ENCODE measurements at places on chromosomes 6 and 20.

- DNase-seq = no peak
Measured at GRCh38 chr20:5602346-5602745, 147.9 kb upstream of the SHLD1 start.

DNA sequence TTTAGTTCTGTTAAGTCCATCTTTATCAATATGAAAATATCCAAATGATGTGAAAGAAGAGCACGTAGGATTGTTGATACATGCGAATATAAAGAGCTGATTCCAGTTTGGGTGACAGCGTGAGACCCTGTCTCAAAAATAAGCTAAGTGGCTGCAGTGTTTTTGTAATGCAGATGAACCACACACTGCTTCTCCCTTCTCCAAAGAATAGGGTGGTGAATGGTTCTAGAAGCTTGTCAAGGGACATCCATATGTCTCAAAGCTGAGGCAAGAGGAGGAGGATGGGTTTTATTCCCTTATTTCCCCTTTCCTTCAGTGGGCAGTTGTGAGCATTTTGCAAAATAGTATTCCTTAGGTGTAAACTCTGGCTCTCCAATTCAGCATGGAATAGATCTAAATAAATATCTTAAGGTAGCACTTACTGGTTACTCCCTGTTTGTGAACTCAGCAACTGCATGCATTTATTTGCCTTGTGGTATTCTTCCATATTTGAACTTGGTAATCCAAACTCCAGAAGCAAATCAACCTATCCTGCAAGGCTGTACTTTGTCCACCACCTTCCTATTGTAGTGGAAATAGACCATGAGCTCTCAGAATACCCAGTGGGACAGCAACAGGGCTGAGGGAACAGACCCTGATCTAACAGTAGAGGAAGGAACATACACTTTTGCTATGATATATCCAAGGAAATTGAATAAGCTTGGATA is 38.0 kb downstream of the XRN2 start:
- DNase-seq = no peak

DNA sequence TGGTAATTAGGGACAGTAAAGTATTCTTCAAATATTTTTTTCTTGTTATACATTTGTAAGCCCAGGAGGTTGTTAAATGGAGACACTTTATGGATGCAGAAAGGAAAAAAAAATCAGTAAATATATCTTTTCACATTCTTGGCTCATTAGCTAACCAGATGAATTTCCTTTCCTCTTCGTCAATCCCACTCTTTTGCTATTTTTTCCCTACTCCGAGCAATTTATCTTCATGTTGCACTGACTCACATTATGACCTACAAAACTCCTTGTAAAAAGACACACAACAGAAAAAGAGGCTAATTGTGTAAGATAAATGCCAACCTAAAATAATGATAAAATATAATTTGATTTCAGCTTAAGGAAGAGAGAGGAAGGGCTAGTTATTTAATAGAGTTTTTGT is 472.9 kb upstream of the ZNF337 start:
- DNase-seq = no peak

DNA sequence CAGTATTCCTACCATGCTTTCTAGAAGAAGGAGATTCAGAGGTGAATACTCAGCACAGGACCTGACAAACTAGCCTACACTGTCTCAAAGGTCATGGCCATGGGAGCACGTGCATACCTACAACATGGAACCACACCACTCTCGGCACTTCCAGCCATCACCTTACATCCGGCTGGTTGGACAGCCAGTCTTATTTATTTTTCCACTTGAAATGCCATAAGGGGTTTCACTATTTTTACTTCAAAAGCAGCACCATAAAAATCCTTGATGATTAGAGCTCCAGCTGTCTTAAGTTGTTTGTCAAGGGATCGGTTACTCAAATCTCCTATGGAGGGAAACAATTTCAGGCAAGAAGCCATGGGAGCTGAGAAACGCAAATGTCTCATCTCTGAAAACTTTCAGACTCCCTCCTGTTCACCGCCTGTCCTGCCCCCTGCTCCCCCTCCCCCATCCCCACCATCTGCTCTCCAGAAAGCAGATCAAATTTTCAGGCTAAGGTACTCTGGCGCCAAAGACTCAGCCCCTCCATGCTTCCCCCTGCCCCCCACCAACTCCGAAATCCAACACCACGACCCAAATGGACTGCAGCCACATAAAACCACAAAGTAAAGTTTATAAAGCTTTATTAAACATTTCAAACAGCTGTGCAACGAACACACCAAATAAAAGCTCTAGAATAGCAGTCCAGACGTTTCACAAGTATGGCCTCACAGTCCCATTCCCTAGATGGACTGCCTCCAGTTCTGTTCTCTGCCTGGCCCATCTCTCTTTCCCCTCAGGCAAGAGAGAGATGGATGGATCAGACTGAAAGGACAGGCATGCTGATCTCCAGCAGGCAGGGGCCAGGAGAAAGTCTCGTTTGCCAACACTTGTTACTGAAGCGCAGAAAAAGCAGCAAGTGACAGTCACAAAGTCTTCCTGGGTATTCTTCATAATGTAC is 4.0 kb upstream of the NNAT start:
- DNase-seq = no peak

DNA sequence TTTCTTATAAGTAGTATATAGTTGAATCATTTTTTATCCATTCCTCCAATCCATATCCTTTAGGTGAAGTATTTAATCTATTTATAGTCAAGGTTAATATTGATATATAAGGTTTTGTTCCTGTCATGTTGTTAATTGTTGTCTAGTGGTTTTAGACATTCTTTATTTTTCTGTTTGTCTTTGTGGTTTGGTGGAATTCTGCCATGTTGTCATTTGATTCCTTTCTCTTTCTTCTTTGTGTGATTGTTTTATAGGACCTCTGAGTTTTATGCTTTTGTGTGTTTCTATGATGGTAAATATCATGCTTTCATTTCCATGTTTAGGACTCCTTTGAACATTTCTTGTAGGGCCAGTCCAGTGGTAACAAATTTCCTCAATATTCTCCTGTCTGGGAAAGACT is 450.3 kb upstream of the BTBD3 start:
- no peak for DNase-seq

- DNase-seq = no peak
Measured at GRCh38 chr20:45449528-45449927, 20.0 kb upstream of the WFDC2 start.

GRCh38 chr6:37030599-37030998 is 25.1 kb downstream of the FGD2 start:
- no peak for DNase-seq

- peak; percentile 69 for DNase-seq
Measured at GRCh38 chr6:156777577-156778453, 637 bp downstream of the ARID1B start.

DNA sequence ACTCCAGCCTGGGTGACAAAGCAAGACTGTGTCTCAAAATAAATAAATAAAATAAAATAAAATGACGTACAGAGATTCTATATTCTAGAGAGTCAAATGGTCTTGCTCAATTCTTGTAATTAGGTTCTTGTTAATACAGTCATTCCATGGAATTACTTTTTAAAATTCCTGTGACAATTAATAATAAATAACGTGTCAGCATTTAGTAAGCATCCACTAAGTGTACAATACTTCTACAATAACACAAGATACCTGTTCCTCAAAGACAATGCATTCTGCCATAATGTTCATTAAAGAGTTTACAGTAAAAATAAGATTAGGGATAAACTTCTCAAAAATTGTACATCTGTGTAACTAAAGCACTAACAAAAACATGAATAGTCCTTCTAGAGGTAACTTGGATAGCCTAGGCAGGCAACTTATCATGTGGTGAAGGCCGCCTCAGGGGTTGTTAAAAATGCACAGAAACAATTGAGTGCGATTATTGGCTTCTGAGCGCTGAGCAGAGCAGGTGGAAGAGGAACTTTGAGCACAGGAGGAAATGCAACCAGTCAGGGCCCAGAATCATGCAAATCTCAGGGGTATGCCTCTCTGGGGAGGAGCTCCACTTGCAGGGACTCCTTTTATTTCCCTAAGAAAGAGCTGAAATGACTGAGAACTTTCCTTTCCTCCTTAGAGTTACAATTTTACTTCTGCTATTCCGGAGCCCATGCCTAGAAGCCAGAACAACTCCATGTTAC is 37.1 kb downstream of the QRSL1 start:
- DNase-seq = no peak

- DNase-seq = no peak
Measured at GRCh38 chr6:56372406-56372995, 125.1 kb upstream of the COL21A1 start.

- no peak for DNase-seq
Measured at GRCh38 chr6:22651731-22652130, 82.4 kb downstream of the HDGFL1 start.

DNA sequence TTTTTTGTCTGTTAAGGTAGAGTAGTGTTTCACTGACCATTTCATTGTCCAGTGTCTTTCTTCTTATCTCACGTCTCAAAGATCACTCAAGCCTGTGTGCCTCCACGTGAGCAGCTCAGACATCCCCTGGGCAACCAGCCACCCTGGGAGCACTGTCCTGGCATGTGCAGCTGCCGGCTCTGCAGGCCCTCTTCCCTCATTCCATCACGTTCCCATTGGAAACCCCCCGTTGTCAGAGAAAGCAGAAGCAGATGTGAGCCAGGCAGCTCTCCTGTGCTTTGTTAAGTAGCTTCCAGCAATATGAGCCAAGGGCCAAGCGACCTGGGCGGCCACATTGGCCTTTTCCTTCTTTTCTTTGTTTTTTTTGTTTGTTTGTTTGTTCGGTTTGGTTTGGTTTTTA is 233.2 kb upstream of the SYNDIG1 start:
- no peak for DNase-seq

DNA sequence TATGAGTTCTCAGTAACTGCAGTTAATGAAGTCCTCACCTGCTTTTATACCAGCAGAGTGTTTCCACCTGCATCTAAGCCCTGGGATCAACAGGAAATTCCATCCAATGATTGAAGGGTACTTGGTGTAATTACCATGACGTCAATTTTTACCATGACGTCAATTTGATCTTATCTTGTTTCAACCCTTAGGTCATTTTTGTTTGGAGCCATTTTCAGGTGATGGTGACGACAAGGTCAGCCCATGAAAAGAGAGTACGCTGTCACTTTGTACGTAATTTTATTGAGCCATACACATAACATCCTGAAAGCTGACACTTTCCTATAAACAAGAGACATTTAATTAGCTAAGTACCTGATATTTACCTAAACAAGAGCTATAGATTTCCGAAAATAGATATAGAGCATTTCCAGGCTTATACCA is at the start of gene CGA:
CGA (minus strand) TSS at position 20 of the 423 bp plus-strand sequence. CDS start 6,906 bp downstream, outside the sequence.
- no peak for DNase-seq

DNA sequence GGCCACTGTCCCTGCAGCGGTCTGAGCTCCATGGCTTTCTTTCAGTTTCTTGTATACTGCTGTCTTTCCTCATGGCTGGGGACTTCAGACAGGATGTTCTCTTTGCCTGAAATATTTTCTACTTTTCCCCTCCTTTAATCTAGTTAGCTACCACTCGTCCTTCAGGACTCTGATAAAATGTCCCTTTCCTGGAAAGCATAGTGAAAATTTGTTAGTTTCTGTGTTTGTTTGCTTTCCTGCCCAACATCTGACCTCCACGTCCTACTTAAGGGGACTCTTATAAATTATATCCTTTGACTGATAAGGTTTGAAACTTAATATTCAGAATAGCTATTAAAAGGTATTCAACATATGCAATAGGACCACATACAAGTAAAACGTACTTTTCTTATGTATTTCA is 48.8 kb upstream of the KLHL31 start:
- DNase-seq = no peak

GRCh38 chr6:63643862-63644261 is 8.3 kb downstream of the PHF3 start:
- no peak for DNase-seq

- DNase-seq = no peak
Measured at GRCh38 chr20:14890713-14891112, 553.3 kb upstream of the FLRT3 start.

DNA sequence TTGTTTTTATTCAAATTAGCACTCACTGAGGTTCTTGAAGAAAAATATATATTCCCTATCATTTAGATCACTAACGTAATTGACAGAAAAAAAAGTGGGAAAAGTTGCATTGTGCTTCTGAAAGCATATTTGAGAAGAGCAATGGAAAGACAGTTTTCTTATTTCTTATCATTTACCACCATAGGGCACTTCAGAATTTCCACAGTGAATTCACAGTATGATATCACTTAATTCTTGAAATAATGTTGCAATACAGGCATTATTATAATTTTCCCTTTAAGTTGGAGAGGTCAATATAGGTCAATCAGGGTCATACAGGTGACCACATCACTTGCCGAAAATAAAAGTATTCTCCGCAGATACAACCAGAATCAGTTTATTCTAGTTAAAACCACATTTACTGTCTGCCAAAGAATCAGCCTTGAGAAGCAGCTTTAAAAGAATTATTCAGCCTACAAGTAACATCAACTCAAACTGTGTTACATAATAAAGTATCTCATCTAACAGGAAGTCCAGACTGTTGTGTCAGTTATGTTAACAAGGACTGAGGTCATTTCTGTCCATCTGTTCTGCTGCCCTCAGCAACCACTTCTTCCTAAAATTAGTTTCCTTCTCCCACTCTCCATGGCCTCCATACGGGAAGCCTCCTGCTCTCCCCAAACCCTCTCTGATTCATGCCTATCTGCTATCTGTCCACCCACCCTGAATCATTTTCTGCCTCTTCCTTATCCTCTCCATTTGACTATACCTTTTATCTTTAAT is 121.2 kb downstream of the SIM1 start:
- DNase-seq = no peak

- DNase-seq = no peak
Measured at GRCh38 chr6:89311853-89312531, 3.1 kb downstream of the GABRR2 start.

DNA sequence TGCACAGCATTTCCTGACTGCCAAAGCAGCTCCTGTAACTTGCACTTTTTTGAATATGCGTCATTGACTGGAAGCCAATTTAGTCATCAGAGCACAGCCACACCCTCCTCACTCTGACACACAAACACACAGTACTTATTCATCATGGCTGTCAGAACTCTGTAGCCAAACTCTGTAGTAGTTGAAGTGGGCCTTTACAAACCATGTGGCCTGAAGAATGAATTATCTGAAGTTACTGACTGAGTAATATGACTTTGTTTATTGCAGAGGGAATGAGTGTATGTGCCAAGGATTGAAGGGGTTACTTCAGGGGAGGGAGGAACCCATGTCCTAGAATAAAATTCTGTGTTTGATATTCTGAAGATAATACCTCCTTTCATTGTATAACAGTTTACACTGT is 102.7 kb downstream of the FIG4 start:
- peak; percentile 3 for DNase-seq

DNA sequence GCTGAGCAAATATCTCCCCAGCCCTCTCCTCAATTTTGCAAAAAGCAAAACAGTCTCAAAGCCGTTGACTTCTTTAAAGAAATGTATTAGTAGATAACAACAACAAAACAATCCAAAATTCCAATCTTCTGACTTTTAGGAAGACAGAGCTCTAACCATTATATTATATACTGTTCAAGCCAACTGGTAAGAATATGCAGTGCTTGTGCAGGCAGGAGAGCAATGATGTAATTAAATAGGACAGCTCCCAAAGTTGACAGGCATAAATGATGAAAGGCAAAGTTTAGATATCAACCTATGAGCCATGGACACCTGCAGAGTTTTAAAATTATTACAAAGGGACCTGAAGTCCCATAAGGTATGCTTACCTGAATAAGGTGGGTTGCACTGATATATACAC is 16.6 kb upstream of the CEP85L start:
- DNase-seq = no peak

- no peak for DNase-seq
Measured at GRCh38 chr6:74925683-74926082, 280.2 kb downstream of the COL12A1 start.
